ENCODE measurements at places on chromosomes 13 and 19.

DNA sequence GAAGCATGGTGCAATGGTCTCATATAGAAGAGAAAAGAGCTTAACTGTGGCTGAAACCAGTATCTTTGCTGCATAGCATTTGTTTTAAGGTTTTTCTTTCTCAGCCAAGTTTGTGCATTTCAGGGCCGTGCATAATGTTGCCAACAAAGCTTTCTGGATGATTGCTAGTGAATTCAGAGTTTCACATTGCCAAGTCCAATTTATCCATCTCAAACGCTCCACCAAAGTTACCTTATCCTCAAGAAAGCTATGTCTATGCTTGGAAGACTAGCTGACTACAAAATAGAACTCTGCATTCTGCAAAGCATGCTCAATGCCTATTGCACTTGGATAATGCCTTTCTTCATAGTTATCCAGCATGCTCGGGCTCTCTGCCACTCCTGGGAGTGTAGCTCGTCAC is 535.8 kb upstream of the SGCG start:
- no peak for DNase-seq

- DNase-seq: no peak
Observed at GRCh38 chr19:7842661-7843294, 12.8 kb downstream of the EVI5L start.

GRCh38 chr13:51148952-51149573 is 38.0 kb upstream of the C13orf42 start:
- DNase-seq: no peak

- DNase-seq: no peak
Observed at GRCh38 chr13:41782086-41782485, 178.8 kb downstream of the VWA8 start.

Measured in activated T-helper 1 cell treated with anti-CD3 and anti-CD28 coated beads, Interleukin-2, amount 50 U/mL, for 16 hours (primary cell).